ENCODE measurements at places on chromosomes 4 and X.

DNA sequence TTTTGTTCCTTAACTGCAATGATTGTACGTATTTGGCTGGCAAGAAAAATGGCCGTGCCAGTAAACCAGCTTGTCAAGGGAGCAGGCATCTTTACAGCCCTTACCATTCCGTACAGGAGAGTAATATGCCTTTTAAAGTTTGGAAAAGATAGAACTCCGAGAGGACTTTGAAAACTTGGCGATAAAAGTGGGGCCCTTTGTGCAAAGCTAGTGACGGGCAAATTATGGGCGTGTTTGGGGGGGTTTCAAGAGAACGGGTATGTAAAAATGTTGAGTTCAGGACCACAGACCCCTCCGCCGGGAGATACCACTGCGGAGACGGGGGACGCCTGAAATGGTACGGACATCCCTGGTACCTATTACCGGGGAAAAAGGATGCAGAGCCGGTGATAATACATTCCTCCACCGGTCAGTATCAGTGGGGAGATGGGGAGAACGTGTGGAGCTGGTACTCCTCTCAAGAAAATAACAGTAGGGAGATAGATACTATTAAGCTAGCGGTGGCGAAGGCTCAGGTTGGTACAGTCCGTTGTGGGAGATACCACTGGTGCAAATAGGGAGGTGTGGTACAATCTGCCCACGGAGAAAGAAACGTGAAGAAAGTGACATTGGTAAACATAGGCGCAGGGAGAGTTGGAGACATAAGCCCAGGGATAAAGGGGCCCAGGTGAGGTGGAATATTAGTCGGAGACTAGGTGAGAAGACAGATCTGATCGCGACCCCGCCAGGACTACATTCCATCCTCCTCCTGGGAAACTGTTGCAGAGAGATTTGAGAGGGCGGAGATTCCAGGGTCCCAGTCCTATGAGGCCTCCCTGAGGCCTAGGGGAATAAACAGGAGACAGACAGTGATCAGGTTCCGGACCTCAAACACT lies 14.5 kb downstream of the SPACA5 start:
- DNase-seq = no peak

GRCh38 chr4:112593438-112594133 lies 43.1 kb downstream of the ZGRF1 start:
- DNase-seq = no peak

DNA sequence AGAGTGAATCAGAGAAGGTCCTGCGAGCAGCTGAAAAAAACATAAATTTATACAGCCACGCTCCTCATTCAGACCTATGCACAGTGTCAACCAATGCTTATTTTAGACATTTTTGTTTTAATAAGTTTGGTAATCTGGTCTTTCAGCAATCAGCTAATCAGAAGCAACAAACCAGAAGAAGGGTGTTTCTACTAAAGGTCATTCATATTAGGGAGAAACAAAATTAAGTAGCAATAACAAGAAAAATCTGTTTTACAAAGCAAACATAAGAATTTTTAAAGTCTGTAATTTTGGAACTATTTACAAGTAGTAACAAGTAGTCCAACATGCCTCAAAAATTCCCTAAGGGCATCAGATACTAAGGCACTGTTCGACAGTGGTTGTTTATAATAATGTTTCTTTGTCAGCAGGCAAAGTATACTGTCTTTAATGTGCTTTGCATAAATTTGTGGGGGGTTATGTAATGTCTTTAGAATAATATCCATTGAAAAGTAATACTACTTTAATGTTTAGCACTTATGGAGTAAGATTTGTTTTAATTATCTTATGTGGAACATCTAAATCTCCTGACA lies 82.8 kb downstream of the PHOX2B start:
- no peak for DNase-seq

DNA sequence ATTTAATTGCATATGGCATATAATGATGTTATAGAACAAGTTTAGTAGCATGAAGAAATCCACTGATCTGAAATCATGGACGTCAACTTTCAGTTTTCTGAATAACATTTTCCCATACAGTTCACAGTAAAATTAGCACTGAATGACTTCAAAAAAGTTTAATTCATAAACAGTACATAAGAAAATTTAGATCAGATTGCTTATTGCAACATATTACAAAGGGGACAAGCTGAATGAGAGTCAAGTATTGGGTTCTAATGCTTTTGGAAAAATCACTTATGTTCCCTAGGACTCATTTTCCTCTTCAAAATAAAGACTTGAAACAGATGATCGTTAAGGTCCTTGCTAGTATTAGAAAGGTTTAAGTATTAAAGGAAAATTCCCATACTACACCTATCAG lies 898.3 kb upstream of the INTU start:
- no peak for DNase-seq

- no peak for DNase-seq
Measured at GRCh38 chrX:11665168-11666111, at the start of gene ARHGAP6. Gene ARHGAP6 (minus strand): TSS chrX:11665920. CDS start chrX:11664828, 1,092 bp downstream.

- DNase-seq = no peak
Measured at GRCh38 chr4:150799207-150799606, 215.9 kb downstream of the LRBA start.

- DNase-seq = no peak
Measured at GRCh38 chrX:100098660-100099375, 311.3 kb downstream of the PCDH19 start.

- DNase-seq = no peak
Measured at GRCh38 chr4:53562409-53562808, 28.9 kb downstream of the LNX1 start.

- no peak for DNase-seq
Measured at GRCh38 chr4:103118166-103118565, 18.5 kb upstream of the BDH2 start.

GRCh38 chr4:128718768-128719167 lies 90.7 kb upstream of the JADE1 start:
- DNase-seq = no peak

DNA sequence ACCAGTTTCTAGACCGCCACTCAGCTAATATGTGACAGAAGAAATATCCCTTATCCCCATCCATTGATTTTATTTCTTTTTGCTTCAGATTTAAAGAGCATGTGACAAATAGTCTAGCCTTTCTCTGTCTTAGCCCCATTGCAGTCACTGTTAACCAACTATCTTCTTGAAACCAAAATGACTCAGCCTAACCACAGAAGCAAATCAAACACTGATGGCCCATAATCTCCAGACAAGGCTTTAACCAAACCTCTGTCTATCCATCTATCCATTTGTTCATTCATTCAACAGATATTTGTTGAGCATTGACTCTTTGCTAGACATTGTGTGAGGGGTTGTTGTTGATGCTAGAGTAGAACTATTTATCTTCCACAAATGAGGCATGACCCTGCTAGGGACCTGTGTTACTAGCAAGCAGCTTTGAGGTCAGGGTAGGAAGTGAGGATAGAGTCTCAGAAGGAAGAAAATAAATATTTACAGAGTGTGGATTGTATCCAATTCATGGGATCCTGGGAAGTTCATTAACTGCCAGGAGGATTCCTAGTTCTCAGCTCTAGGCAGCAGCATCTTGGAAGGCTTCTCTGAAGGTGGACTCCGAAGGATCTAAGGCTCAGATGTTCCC lies 22.5 kb downstream of the HNRNPH2 start:
- DNase-seq = no peak

DNA sequence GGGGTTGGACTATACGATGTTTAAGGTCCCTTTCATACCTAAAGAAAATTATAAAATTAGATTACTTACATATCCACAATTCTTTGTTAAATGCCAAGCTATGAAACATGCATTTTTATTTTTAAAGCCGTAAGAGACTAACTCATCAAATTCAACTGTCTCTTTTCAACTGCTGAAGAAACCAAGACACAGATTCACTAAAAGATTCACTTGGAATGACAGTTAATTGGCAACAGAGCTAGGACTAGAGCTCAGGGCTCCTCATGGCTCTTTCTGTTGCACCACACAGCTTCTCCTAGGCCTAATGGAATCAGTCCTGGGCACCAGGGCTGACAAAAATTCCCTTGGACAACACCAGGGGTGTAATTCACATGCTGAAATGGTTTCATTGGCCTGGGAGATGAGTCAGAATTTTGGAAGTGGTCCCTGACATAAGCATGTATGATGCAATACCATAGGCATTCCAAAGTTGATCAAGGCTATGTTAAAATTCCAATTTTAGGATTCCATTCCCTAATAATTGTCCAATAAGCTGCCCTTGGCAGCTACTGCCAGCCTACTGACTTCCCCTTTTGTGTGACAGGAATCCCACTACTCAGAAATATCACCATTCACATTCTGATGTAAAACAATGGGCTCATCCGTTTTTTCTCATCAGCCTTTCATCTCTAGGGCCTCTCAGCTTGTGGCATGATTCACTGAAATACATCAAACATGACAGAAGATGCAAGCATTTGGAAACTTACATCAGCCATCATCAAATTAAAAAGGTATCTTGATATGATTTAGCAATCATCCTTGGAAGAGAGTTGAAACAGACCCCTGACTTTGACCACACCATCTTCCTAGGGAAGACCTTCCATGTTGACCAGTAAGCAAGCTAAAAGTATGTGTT lies 54.2 kb downstream of the PLAC1 start:
- no peak for DNase-seq

- no peak for DNase-seq
Measured at GRCh38 chr4:27318740-27319139, 458.1 kb downstream of the STIM2 start.

GRCh38 chr4:104365618-104366017 lies 129.1 kb downstream of the CXXC4 start:
- DNase-seq = no peak

DNA sequence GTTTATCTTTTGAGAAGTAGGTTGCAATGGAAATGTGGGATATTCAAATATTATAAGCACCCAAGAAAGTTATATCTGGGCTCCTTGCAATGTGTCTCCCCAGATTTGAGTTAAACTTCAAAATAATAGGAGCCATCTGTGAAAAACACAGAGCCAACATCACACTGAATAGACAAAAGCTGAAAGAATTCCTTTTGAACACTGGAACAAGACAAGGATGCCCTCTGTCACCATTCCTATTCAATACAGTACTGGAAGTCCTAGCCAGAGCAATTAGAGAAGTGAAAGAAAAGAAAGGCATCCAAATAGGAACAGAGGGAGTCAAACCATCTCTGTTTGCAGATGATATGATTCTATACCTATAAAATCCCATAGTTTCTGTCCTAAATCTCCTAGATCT lies 114.3 kb upstream of the IL1RAPL1 start:
- DNase-seq = no peak

DNA sequence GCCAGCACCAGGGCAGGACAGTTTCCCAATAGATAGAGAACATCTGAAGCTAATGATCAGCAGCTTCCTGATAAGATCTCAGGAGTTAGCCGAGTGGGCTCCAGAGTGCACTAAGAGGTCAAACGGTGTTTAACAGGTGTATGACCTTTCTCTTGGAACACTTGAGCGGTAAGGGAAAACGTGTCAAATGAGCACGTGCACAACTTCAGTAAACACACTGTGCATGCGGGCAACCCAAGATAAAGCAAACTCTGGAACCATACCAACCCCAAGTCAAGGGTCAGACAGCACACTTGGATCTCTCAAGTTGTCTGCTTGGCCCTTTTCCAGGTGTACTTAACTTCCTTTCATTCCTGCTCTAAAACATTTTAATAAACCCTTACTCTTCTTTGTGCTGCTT lies 1941.5 kb upstream of the PCDH10 start:
- DNase-seq = no peak

DNA sequence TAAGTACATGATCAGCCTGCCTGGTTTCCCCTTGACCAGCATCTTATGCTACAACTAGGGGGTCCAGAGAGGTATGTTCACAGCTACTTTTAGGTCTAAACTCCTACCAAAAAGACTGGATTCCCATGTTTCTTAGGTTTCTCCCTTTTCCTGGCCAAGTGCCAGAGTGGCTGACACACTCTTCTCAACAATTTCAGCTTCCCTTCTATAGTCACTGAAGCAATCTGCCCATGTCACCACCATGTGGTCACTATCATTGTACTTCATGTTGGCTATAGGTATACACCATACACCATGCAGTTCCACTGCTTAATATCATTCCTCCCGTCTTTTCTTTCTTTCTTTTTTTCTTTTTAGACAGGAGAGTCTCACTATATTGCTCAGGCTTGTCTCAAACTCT lies 66.9 kb downstream of the KLHL13 start:
- DNase-seq = no peak

- no peak for DNase-seq
Measured at GRCh38 chr4:101066626-101067170, 280.6 kb downstream of the PPP3CA start.

DNA sequence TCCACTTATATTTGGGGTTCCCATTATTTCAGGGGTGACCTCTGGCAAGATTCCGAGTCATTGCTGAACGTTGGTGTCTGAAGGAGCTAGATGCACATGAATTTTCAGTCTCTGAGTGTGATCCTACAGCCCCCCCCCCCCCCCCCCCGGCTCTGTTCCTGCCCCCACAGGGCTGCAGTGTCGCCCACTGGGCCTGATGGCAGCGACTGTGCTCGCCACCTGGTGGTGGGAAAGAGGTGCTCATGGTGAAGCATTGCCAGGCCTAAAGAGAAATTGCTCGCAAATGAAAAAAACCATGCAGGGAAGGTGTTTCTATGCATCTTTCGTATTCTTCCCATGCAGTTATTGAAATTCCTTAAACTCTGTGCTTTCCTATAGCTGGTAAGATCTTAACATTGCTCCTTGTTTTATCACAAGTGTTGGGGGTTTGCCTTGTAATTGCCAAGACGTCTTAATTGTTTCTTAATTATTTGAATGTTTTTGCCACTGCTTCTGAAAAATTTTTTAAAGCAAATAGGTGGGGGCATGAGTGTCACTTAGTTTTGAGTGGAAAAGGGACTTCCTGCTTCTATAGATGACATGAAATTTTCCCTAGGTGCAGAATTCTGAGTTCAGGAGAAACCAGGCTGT lies 63.2 kb downstream of the CLDN22 start:
- no peak for DNase-seq

DNA sequence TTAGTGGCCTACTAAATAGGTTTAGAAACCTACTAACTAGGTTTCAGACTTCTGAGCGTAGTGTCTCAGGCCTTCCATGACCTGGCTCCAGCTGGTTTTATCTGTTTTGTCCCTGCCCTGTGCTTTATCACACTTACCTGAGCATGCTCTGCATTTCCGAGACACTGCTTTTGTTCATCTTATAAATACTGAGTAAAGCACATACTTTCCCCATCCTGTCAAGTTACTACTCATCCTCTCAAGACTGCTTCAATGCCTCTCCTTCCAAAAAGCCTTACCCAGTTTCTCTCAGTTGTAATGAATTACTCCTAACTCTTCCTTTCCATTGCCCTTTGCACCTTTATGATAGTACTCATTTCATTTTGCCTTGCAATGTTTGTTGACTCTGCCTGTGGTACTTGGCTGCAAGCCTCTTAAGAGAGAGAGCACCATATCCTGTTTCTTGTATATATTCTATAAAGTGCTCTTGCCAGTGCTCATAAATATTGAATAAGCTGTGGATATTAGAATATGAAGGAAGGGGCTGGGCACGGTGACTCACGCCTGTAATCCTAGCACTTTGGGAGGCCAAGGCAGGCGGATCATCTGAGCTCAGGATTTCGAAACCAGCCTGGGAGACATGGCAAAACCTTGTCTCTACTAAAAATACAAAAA lies 34.4 kb downstream of the SLAIN2 start:
- no peak for DNase-seq

Measured in cerebellar nuclear complex (tissue), 1 donor.